ENCODE measurements at places on chromosomes 5 and 9.
A peak's percentile ranks its signal among the peaks of the same experiment; 100 is the strongest.

DNA sequence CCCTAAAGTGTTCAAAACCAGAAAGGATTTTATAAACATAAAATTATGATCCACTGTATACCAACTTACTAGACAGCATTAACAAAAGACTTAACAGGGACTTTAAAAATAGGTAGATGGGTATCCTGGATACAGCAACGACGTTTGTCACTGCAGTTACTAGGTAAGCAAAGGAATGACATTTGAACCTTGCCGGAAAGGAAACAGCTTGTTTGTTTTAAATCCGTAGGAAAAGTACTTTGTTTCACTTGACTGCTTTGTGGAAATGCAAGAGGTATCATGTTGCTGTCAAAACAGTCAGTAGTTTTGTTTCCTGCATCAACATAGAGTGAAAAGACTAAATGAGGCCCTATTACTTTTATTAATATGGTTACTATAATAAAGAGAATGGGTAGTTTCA is 122.9 kb downstream of the CDC42SE2 start:
- DNase-seq: no peak

GRCh38 chr9:111482694-111483438 is 1.3 kb downstream of the ECPAS start:
- peak; percentile 60 for DNase-seq

DNA sequence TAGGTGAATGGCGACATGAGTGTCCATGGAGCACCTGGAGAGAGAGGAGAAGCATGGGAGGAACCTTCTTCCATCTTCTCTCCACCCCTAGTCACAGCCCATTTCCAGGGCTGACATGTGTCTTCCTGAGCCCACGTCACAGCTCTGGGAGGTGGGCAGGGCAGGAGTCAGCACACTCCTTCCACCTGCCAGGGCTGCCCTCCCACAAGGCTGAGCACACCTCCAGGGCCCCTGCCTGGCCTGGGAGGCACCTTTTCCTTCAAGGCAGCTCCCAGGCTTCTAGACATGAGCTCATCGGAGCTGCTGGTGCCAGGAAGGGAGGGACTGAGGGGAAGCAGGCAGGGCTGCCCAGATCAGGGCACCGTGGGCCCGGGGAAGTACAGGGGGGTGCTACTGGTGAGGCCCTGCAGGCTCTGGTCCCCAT is 13.6 kb upstream of the SYNPO start:
- no peak for DNase-seq

DNA sequence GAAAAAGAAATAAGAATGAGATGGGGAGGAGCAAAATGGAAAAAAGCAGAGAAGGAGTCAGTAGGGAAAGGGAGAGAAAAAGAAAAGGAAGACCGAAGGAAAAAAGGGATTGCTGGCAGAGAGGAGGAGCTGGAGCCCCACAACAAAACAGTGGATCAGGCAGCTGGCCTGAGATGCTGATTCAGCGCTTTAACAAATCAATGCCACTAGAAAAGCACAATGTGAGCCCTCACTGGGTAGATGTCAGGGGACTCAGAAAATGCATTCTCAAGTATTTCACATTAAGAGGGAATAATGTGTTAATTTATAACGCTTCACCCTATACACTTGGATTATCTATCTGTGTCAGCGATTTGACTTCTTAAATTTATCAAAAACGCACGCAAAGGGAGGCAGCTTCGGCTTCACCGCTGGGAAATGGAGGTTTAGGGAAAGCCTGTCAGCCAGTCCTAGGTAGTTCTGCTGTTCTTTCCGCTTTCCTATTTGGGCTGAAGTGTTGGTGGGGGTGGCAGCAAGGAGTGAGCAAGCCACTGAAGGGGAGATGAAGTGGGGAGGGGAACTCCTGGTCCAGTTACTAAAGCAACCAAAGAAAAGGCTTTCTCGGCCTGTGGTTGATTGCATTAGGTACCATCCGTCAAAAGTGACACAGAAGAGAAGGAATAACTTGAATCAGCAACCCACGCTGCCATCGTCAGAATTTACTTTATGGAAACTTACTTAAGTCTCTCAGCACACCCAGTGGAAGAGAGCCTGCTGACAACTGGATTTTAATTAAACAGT is 161.6 kb downstream of the BNC2 start:
- no peak for DNase-seq

- DNase-seq: no peak
Measured at GRCh38 chr5:122126177-122126755, 3.1 kb upstream of the ZNF474 start.

DNA sequence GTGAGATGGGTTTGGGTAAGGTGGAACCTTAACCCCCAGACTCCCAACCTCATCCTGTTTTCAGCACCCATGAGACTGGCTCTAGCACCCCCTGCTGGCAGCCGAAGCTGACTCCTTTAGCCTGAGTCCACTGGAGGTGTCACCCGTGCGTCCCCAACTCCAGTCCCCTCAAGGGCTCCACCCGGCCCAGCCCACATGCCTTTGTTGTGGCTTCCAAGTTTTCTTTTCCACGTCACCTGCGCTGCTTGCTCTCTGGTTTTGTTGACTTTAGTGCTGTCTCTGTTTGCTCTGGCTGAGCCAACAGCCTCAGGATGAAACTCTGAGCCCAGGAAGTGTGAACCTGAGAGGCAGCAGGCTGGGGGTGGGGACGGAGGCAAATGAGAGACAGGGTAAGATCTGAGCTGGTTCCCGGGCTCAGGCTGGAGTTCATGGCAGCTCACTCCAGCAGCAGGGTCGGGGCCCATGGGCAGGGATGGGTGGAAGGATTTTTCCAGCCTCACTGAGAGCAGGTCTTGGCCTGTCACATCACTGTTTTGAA is 13.2 kb upstream of the AQP7 start:
- peak; percentile 95 for DNase-seq

- DNase-seq: no peak
Measured at GRCh38 chr9:125233678-125234077, 7.5 kb downstream of the HSPA5 start.

- no peak for DNase-seq
Measured at GRCh38 chr5:113025596-113025995, 49.0 kb downstream of the DCP2 start.

DNA sequence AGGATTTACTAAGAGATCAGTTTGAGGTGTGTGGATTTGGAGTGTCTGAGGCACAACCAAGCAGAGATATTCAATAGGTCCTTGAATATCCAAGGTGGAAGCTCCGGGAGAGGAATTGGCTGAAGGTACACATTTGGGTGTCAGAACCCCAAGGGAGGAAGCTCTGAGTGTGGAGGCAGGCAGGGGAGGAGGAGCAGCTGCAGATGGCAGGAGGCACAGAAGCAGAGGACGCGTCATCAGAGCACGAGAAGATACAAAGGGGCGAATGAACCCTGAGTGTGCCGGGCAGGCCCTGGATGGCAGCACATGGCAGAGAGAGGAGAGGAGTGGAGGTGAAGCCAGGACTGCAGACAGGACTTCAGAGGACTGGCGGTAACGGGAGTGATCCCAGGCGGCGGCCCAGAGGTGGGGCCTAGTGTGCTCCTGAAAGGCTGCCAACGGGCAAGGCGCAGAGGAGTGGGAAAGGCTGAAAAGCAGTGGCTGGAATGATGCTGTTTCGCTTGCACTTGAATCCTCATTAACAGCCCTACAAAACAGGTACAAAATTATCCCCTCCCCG is 179.8 kb downstream of the FANCC start:
- DNase-seq: no peak

- DNase-seq: no peak
Measured at GRCh38 chr5:97550164-97550563, 367.1 kb upstream of the RIOK2 start.

GRCh38 chr9:132708769-132709430 is 38.6 kb downstream of the GTF3C4 start:
- DNase-seq: no peak

DNA sequence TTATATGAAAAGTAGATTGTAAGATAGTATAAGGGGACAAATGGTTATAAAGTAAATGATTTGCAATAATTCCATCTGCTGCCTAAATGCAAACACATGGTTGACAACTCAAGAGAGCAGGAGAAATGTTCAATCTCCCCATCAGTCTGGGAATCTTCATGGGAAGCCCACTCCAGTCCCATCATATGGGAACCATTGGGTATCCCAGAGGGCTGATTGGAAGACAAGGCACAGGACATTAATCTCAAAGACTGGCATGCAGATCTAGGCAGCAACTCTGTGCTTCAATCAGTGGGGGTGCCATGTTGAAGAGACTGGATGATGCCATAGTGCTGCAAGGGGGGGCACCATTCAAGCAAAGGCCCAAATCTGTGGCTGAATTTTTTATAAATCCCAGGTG is 193.1 kb upstream of the PDE4D start:
- no peak for DNase-seq

DNA sequence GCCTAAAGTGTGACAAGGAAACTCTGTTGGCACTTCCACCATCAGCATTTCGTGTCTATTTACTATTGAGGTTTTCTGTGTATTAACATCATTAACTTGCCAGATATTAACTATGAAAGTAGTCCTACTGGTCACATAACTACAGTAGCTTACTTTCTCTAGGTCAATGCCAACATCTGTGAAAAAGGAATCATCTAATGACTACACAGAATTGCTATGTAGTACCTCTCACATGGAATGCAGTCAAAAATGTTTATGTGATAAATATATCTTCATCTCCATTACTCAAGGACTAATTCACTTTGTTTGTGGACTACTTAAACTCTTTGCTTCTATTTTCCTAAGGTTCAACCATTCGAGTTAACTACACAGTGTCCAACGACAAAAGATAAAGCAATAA is 2.1 kb downstream of the SCAI start:
- DNase-seq: no peak

- no peak for DNase-seq
Measured at GRCh38 chr5:31626156-31626555, 12.8 kb upstream of the PDZD2 start.

GRCh38 chr9:118305331-118305730 is 601.1 kb downstream of the TLR4 start:
- no peak for DNase-seq

GRCh38 chr5:149779124-149779465 is 49.0 kb downstream of the PPARGC1B start:
- DNase-seq: no peak

GRCh38 chr5:102753889-102754766 is 977 bp upstream of the PAM start:
- DNase-seq: no peak

- no peak for DNase-seq
Measured at GRCh38 chr5:55657443-55657842, 54.7 kb downstream of the SLC38A9 start.

Measured in stimulated activated CD4-positive, alpha-beta T cell treated with anti-CD3 and anti-CD28 coated beads, Interleukin-2, amount 100 ng/mL, for 48 hours (primary cell).